ENCODE measurements at places on chromosomes 4 and X.

DNA sequence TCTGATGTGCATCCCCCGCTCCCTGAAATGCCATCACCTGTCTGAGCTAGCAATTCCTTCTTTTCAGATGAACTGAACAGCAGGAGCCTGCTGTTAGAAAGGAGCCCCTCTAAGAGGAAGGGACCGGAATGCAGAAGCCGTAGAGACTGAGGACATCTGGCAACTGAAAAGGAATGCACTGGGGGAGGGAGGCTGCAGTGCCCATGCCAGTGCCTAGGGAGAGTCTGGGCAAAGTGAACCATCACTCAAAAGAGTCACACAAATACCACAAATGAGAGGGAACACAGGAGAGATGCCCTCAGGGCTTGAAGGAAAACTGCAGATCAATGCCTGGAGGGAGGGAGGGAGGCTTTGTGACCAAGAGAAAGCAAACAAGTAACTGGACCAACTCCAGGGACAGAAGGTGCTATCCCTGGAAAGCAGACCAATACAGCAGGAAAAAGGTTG is 93.9 kb upstream of the CBR4 start:
- peak; percentile 38 for DNase-seq

GRCh38 chr4:123488916-123489315 is 92.3 kb downstream of the SPRY1 start:
- DNase-seq: no peak

DNA sequence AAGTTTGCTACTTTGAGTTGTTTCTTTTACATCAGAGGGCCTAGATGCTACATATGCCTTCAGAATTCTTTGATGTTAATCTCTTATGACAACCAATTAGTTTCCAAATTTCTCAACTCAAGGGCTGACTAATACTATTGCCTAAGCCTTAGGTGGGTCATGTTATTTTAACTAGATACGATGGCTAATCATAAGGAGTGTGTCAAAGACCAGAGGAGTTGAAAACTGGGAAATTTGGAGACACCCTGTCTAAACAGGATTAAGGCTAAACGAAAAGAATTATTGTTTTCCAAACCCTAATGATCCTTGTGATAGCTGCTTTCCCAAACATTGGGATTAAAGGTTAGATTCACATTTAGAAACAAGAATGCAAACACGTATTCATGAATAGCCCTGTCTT is 228.5 kb downstream of the PCDH7 start:
- no peak for DNase-seq

- DNase-seq: no peak
Observed at GRCh38 chr4:76374798-76375197, 46.1 kb downstream of the CCDC158 start.

GRCh38 chr4:23856630-23857029 is 33.2 kb downstream of the PPARGC1A start:
- DNase-seq: no peak

- DNase-seq: no peak
Observed at GRCh38 chrX:115940888-115941332, 229.6 kb upstream of the AGTR2 start.

DNA sequence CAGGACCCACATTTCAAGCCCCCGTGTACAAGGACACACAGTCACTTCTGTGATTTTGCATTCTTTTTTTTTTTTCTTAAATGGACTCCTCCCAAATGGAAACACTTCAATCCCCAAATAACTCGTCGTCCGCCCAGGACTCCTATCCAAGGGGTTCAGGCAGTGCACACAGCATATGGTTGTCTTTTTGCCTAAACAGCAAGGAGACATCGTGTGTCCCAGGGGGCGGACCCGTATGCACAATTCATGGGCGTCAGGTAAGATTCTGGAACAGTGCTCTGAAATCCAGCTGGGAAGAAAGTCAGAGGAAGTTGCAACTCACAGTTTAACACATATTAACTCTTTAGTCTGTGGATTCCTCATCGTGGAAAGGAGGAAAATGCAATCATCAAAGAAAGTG is 231.3 kb downstream of the SHOX start:
- no peak for DNase-seq

- DNase-seq: no peak
Observed at GRCh38 chrX:109732017-109732801, 848 bp downstream of the ACSL4 start.

DNA sequence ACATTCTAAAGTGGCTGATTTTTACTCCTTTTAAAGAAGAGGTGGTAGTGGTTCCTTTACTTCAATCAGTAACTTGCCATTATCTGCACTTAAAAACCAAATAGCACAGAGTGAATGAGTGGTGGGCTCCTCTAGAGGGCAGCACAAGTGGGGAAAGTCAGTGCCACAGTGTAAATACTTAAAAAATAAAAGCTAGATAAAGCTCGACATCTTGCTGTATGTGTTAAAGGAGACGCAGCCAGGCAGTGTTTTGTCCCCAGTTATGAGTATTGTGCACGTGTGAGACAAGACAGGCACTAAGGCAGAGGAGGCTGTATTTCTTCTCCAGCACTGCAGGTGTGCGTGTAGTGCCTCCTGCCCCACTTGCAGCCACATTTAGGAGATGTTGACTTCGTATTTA is 24.6 kb downstream of the NAP1L5 start:
- no peak for DNase-seq

GRCh38 chr4:80361329-80361900 is 25.9 kb downstream of the CFAP299 start:
- no peak for DNase-seq

GRCh38 chr4:162952232-162952631 is 214.5 kb downstream of the NAF1 start:
- no peak for DNase-seq

- DNase-seq: no peak
Observed at GRCh38 chr4:26140150-26140898, 180.5 kb upstream of the RBPJ start.

DNA sequence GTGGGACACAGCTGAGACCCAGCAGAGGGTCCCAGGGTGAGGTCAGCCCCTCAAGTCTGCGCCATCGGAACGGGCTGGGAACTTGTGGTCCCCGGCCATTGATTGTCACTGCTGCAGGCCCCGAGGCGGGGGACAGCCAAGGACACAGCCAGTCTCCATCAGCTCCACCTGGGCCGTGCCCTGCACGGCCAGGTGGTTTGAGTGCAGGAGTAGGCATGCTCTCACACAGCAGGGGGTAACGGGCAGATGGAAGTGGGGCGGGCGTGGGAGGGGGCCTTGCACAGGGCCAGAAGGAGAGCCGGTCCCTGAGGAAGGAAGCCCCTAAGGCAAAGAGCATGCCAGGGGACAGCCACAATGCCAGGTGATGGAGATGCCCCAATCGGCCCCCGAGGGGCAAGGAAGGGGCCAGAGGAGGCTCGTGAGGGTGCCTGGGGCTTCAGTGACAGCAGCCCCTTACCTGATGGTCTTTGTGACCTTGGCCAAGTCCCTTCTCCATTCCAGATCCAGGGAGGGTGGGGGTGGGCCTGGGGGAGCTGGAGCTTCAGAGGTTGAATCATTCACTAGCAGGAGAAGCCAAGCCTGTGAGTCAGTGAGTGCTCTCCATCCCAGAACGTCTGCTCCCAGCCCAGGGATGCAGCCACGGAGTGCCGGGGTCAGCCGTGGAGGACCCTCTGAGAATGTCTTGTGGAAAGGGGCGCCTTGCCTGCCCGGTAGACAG is 2.3 kb downstream of the ATP2B3 start:
- no peak for DNase-seq

DNA sequence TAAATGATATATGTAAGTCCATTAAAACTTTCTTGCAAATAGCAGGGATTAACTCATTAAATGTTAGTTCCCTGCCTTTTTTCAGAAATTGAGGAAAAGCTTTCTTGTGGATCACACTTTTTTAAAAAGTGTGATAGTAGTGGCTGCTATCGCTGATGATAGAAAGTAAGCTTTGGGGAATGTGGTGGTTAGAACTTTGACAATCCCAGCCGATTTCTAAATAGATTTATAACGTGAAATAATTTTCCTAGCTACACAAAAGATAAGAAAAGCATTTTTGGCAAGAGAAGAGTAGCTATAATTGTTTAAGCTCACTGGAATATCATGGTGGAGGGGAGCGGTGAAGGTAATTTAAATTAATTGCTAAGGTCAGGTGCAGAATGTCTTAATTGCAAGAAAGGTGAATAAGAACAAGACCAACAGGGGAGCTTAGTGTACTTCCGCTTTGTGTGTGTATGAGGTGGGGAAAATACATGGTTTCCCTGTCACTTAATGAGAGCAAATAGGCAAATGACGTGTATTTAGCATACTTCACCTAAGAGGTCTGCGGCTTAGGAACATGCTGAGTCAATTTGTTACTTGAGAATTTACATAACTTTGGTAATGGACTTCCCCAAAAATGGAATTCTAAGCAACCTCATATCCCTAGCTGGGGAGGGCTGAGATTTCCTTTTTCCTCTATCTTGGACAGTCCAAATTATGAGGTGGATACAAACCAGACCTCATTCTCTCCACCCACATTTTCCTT is 11.7 kb upstream of the IL21 start:
- DNase-seq: peak; percentile 15
